ENCODE measurements at places on chromosomes 1 and 21.

GRCh38 chr21:33151941-33152731 lies 77.6 kb upstream of the IFNAR2 start:
- no peak for ATAC-seq

- no peak for ATAC-seq
Observed at GRCh38 chr1:11487196-11487751, 8.3 kb downstream of the DISP3 start.

- ATAC-seq = no peak
Observed at GRCh38 chr1:62337706-62338631, 18.7 kb upstream of the KANK4 start.

GRCh38 chr21:16455526-16455925 lies 725.7 kb downstream of the USP25 start:
- ATAC-seq = no peak

DNA sequence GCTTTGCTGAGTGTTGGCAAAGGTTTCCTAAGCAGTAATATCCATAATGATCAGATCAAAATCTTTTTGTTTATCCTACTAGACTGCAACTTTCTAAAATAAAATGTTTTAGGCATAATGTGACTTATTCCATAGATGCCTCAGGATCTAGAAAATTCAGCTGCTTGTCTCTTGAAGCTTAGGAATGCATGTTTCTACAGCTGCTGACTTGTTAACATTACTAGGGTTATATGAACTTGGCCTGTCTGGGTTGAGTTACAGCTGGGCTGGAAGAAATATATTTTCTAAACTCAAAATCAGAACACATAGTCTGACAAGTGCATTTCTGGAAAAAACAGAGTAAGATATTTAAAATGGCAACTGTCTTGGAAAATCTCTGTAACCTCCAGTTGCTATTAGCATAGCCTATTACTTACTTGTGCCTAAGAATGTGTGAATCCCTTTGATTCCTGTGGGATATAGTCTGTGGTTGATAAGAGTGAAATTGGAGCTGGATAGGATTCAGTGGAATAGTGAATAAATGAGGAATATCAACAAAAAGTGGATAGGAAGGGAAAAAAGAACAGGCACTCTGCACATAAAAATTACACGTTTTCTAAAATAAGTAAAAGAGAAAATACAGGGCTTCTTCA lies 61.2 kb downstream of the RGS4 start:
- ATAC-seq = no peak

All from activated T-helper 17 cell treated with anti-CD3 and anti-CD28 coated beads, Interleukin-2, amount 50 U/mL, for 72 hours (primary cell).